Vein endothelial cell (primary cell): ENCODE measurements at places on chromosomes 4 and X. TPM values are rescaled to one million over a fixed set of nuclear protein-coding genes. Genes with fewer than 3 reads are reported as not detected.

The RHOXF2 gene
- not detected in 2 replicates for total RNA-seq

The PAPSS1 gene
- total RNA-seq: 63.0 and 71.3 TPM in 2 replicates

The FAM184B gene
- total RNA-seq: not detected in 2 replicates

The TRIM60 gene
- total RNA-seq: not detected in 2 replicates
